Tongue (tissue), 3 donors: ENCODE measurements at places on chromosomes 2 and 18. TPM values are rescaled to one million over a fixed set of nuclear protein-coding genes. Genes with fewer than 3 reads are reported as not detected.

GALNT3 gene
- total RNA-seq: 8.7 TPM

GRCh38 chr18:75044296-75044695 is 164.6 kb downstream of the PTGR3 start:
- DNase-seq: no peak

GRCh38 chr2:106160786-106161261 is 33.3 kb downstream of the UXS1 start:
- no peak for DNase-seq

DNA sequence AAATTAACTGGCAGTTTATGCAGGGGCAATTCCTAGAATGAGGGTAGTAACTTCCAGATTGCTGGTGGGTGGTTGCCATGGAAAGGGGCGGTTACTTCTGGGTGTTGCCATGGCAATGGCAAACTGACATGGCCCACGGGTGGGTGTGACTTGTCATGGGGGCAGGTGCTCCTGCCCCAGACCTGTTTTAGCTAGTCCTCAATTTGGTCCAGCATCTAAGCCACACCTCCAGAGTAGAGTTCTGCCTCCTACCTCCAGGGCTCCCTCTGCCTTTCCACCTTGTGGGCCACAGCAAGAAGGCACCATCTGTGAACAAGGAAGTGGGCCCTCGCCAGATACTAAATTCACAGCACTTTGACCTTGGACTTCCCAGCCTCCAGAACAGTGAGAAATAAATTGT is 148.7 kb downstream of the TFCP2L1 start:
- DNase-seq: no peak

MOGAT1 gene
- not detected for total RNA-seq

DNA sequence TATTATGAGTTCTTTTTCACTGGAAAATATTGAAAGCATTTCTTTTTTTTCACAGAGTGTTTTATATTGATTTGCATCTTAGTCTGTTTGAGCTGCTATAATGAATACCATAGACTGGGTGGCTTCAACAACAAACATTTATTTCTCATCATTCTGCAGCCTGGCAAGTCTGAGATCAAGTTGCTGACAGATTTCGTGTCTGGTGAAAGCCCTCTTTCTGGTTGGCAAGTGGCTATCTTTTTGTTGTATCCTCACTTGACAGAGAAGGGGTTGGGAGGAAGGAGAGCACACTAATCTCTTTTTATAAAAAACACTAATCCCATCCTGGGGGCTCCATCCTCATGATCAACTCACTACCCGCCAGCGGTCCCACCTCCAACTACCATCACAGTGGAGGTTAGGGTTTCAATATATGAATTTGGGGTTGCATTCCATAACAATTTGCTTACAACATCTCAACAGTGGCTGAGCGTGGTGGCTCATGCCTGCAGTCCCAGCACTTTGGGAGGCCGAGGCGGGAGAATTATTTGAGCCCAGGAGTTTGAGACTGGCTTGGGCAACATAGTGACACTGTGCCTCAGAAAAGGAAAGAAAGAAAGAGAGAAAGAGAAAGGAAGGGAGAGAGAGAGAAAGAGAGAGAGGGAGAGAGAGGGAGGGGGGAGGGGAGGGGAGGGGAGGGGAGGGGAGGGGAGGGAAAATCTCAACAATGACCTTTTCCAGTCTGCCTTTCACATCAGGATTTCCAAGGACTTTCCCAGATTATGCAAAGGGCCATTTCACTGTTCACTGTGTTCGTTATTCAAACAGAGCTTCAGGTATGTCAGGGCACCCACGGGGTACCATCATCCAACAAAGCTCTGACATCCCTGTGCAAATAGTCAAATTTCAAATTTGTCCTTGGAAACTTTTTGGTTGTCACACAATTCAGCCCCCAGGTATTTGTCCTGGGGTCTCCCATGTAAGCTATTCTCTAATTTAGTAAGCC is 111.1 kb downstream of the AP1S3 start:
- DNase-seq: no peak

REG3A gene
- not detected for total RNA-seq

GRCh38 chr2:171104379-171104778 is 56.3 kb downstream of the TLK1 start:
- DNase-seq: no peak

DNA sequence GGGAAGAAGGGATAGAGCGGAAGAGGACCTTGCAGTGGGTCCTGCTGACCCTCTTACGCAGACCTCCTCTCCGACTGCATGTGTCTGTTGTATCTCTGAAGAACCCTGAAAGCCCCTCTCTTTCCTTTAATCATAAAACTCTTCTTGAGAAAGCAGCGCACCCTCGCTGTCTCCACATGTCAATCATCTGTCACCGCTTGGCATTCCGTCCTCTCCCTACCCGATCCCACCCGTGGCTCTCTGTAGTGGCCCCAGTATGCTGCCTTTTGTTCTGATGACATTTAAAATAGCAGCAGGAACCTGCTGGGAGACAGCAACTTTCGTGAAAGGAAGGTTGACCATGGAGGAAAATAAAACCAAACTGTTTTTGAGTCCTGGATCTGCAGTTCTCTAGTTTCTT is 582.9 kb upstream of the SALL3 start:
- DNase-seq: no peak

EFHD1 gene
- 4.9 TPM for total RNA-seq

DNA sequence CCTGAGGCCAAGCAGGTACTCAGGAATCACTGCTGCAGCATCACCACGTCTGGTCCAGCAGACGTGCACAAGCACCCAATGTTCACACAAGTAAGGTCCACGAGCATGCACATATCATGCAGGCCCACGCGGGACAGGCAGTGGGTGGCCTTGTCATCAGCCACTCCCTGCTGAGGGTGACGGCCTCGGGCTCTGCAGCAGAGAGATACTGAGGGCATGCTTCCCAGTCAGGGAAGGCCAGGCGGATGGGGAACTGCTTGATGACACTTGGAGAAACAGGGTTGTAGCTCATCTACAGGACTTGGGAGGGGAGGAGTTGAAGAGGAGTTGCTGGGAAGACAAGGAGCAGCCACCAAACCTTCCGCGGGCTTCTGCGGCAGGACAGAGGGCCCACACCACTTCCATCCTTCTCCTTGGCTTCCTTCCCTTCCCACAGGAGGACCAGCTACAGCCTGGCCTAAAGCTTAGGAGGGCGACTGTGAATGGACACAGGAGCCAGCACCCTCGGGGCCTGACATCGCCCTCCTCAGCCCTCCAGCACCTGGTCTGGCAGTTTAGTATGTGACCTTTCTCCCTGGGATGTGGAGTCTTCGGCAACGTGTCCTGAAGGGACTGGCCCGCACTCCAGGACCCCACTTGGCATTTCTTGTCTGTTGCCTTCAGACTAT is 15.2 kb downstream of the MFSD2B start:
- DNase-seq: no peak

- DNase-seq: no peak
Measured at GRCh38 chr2:15918761-15919356, 21.5 kb upstream of the MYCN start.

DNA sequence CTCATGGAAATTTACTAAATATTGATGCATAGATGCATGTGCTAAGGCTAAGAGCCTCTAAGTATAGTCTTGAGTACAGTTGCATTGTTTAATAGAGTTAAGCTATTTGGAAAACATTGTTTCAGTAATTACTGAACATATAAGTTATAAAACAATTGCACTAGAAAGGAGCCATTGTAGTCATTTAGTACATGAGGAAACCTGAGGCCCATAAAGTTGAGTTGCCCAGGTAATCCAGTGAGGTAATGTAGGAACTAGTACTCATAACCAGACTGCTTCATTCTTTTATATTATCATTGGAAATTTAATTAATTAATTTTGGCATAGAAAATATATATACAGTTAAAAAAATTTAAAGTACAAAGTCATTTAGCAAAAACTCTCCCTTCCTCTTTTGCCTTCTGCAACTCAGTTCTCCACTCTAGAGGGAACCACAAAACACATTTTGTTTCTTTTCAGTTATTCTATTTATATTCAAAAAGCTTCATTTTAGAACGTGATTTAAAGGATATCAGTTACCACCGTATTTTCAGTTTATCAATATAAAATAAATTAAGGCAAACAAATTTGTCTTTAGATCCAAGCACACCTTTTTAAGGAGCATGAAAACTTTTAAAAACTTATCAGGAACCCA is 27.8 kb upstream of the TBR1 start:
- DNase-seq: no peak

DNA sequence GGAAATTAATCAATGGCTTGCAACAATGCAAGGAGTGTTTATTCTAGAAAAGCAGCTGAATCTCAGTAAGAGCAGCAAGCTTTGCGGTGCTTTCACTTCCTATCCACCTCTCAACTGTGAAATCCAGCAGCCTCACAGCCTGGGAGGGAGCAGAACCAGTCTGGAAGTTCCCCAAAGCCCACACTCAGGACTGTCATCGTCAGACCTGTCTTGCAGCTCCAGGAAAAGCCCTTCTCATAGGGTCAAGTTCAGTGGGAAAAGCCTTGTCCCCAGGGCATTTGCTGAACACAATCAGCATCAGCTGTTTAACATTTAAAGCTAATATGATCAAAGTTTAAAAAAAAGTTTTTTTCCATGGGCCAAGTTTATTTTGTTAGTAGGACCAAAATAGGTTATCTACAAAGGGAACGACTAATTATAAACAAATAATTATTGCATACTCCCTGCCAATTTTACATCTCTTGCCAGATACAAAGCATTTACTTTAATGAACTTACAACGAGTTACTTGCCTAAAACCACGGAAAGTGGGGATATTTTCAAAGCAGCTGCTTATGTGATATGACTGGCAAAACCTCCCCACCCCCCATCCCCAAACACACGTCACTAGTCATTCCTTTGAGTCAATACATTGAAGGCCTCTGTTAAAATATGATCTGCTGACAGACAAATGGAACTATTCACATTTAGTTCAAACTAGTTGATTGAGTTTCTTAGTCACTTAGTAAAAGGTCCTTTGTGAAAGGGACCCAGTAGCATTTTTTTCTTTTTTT is 36.8 kb downstream of the PARD6G start:
- no peak for DNase-seq

GRCh38 chr18:32351032-32351431 is 119.7 kb downstream of the GAREM1 start:
- no peak for DNase-seq

SLC30A3 gene
- total RNA-seq: not detected
